ENCODE measurements at places on chromosomes 1 and 21.

- no peak for DNase-seq
These were observed 190.1 kb downstream of the PCP4 start for GRCh38 chr21:40057331-40057730.

- no peak for DNase-seq
These were observed 36.0 kb downstream of the FAM177B start for GRCh38 chr1:222772996-222773379.

GRCh38 chr1:15362737-15363128 lies 47.0 kb upstream of the EFHD2 start:
- DNase-seq = no peak

- no peak for DNase-seq
These were observed 543.2 kb upstream of the CXADR start for GRCh38 chr21:16969636-16970035.

DNA sequence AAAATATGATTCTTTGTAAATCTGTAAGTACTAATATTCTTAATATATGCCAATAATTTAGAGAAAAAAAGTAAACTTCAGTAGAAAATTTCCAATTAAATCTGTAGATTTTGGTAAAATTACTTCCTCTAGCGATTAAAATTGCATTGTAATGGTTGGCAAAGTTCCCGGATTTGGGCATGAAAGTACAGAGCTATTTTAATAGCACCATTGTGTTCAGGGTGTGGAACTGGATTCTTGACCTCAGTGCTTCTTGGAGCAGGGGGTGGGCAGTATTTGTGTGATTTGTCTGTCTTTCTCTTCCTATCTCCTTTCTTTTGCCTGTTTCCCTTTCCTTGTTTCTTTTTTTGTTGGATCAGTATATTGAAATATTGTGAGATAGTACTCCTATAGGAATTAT lies 72.1 kb downstream of the DNM3 start:
- no peak for DNase-seq

GRCh38 chr1:53572815-53573173 lies 113.6 kb downstream of the DMRTB1 start:
- no peak for DNase-seq

GRCh38 chr1:6030132-6030531 lies 15.6 kb upstream of the KCNAB2 start:
- DNase-seq = no peak

DNA sequence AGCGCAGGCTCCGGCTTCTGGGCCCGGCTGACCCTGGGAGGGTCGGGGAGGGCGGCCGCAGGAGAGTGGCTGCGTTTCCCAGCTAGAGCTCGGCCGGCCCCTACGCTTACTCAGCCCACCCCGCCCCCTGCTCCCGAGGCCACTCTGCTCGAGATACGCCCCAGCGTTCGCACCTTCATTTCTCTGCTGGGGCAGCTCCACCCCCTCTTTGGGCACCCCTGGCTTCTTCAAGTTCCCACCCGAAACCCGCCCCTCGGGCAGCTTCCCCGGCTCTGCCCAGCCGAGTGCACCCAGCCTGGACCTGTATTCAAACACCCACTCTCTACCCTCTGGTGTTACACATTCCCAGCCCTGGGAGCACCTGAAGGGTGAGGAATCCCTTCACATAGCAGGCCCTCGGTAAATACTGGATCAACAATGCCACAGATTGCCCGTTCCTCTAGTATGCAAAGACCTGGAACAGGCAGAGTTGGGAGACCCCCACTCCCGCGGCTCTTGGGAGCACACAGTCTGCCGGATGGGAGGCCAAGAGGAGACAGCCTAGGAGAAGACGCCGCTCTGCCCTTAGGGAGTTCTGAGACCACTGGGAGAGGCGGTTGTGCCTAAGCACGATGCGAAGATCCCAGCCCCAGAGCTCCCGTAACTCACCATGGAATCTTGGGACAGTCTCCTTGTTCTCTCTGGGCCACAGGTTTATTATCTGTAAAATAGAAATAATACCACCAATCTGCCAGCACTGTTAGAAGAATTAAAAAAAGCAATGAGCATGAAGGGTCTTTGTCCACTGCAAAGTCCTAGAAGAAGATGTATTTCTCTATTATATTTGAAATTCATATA lies 566 bp upstream of the PAQR7 start:
- DNase-seq = no peak

- DNase-seq = no peak
These were observed 51.1 kb downstream of the ATF6 start for GRCh38 chr1:161817176-161817730.

DNA sequence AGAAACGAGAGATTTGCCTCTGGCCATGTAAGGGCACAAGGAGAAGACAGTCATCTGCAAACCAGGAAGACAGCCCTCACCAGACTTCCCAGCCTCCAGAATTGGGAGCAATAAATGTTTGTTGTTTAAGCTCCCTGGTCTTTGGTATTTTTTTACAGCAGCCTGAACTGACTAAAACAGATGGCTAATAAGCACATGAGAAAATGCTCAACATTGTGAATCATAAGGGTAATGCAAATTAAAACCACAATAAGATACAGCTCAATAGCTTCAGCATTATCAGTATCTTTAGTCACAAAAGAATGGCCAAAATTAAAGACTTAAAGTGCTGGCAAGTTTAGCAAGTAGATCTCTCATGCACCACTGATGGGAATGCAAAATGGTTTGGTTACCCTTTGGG lies 11.7 kb downstream of the UBE2G2 start:
- DNase-seq = no peak

DNA sequence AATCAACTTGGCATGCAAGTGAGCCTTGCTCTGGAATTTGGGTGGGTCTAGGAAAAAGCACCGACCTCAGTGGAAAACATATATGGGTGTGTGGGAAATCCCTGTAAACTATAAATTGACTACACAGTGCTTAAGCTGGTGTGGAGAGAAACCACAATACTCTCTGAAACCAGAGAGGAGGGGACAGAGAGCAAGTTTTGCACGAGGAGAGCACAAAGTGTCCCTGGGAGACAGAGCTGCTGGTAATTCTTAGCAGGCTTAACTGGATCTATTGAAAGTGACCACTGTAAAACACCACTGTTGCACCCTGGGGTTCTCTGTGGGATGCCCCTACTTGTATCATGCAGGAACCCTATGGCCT lies 12.8 kb downstream of the KCNJ15 start:
- DNase-seq = no peak

DNA sequence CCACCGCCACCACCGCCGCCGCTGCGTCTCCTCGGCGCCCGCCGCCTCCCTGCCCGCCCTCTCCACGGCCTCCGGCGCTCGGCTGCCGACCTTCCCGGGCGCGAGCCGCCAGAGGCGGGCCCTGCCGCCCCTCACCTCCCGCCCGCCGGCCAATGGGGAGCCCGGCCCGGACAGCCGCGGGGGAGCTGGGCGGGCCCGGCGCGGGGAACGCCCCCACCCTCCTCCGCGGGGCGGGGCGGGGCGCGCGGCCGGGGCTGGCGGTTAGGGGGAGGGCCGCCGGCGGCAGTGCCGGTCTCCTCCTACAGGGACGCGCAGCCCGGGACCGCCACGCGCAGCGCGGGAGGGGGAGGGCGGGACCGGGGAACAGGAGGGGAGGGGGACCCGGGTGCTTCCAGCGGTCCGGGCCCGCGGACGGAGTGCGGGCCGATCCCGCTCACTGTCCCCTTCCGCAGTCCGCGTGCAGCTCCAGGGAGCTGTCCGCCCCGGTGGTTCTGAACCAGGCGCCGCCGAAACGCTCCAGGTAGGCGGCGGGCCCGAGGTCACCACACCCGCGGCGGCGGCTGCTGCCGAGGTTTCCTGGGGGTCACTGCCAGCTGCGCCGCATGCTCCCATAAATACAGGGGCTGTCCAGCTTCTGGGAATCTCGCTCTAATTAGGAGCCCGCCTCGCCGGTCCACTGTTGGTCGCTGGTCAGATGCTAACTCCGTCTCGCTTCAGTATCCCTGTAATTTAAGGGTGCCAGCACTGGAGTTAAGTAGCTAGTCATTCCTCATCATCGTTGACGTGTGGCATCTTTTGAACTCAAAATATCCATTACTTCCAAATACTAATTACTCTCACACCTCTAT lies at the start of gene PGBD5:
PGBD5 (minus strand) TSS at position 87 of the 848 bp plus-strand sequence. CDS start 404 bp downstream, outside the sequence.
- no peak for DNase-seq

DNA sequence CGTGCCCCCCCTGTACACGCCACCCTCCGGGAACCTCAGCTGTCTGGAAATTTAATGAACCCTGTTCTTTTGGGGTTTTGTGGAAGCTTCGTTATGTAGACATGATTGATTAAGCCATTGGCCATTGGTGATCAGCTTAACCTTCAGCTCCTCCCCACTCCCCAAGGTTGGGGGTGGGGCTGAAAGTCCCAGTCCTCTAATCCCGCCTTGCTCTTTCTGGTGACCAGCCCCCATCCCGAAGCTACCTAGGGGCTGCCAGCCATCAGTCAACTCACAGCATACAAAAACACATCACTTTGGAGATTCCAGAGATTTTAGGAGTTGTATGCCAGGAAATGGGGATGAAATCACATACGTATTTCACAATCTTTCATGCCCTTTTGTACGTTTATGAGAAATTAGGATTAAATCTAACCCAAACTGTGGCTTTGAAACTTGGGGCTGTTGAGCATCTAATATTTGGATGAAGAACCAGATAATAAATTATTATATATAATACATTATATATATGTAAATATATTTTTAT lies 52.3 kb downstream of the BACE2 start:
- DNase-seq = no peak

DNA sequence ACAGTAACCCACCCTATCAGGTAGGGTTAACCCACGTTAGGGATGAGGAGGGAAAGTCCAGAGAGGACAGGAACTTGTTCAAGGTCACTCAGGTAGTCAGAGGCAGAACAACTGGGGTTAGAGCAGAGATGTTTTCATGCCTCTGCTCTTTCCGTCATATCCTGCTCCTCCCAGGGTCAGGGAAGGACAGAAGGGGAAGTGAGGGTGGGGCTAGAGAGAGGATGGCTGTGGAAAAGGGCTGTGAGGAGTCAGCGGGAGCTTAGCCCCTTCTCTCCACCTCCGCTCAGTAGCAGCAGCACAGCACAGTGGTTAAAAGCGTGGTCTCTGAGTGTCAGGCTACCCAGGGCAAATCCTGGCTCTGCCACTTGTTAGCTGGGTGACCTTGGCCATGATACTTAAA lies 36.5 kb downstream of the DDX20 start:
- DNase-seq = no peak

- DNase-seq = no peak
These were observed 309.8 kb downstream of the MATN1 start for GRCh38 chr1:30413606-30414005.

- no peak for DNase-seq
These were observed 36.7 kb upstream of the LRRC8B start for GRCh38 chr1:89487972-89488371.

DNA sequence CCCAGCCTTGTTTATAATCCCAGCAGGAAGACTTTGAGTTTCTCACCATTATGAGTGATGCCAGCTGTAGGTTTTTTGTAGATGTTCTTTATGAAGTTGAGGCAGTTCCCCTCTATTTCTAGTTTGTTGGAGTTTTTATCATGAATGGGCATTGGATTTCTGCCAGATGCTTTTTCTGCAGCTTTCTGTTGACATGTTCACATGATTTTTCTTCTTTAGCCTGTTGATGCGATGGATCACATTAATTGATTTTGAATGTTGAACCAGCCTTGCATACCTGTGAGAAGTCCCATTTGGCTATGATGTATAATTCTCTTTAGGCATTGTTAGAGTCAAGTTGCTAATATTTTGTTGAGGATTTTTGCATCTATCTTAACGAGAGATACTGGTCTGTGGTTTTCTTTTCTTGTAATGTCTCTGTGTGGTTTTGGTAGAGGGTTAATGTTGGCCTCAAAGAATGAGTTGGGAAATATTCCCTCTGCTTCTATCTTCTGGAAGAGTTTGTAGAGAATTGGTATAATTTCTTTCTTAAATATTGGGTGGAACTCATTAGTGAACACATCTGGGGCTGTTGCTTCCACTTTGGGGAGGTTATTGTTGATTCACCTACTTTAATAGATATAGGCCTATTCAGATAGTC lies 33.2 kb downstream of the ZBTB40 start:
- no peak for DNase-seq

DNA sequence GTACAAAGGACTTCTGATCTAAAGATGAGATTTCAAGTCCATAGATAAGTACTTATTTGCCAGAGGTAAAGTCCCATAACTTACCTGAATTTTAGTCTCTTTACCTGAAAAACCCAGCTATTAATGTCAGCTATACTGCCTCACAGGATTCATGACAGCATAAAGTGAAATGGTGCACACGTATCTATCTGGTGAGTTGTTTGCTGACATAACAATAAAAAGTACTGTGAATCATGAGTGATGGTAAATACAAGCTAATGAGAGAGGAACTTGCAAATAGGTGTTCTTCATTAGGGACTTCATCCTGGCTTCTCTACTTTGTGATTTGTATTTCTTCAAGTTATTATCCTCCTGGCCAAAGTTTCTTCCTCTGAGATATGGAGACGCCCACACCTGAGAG lies 225.1 kb upstream of the C8B start:
- DNase-seq = no peak

GRCh38 chr1:236507022-236507700 lies 16.6 kb upstream of the LGALS8 start:
- DNase-seq = no peak

- no peak for DNase-seq
These were observed 4.7 kb downstream of the S100A2 start for GRCh38 chr1:153560771-153561465.

DNA sequence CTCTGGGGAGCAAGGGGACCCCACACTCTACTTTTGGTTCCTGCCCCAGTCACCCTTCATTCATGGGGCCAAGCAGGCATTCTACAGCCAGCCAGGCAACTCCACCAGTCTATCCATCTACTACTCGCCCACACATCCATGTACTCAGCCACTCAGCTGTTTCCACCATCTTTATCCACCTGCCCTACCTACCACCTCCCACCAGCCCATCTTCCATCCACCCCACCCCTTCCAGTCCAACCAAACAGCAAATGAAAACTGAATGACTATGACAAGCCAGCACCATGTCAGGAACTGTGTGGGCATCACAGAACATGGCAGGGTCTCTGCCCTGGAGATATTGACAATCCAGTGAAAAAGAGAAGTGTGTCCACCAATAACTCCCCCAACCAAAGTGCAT lies 7.9 kb downstream of the LAD1 start:
- no peak for DNase-seq

DNA sequence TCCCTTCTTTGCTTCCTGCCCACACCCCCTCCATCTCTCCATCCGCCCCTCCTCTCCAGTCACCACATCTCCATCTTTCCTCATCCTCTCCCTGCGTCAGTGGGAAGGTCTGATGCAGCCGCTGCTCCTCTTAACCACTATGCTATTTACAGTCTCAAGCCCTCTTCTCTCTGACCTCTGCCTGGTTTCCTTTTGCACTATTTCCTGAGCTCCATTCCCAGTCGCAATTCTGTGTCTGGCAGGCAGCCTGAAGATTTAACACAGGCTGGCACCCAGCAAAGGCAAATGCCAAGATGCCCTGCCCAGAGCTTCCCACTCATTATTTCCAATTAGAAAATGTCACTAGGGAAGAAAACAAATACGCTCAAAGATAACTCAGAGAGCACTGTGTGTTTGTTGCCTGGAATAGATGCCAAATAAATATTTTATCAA lies 89.6 kb upstream of the LPGAT1 start:
- no peak for DNase-seq

Data from effector CD4-positive, alpha-beta T cell (primary cell).